Cerebellum (tissue), 4 donors: ENCODE measurements at places on chromosomes 6 and 20.

DNA sequence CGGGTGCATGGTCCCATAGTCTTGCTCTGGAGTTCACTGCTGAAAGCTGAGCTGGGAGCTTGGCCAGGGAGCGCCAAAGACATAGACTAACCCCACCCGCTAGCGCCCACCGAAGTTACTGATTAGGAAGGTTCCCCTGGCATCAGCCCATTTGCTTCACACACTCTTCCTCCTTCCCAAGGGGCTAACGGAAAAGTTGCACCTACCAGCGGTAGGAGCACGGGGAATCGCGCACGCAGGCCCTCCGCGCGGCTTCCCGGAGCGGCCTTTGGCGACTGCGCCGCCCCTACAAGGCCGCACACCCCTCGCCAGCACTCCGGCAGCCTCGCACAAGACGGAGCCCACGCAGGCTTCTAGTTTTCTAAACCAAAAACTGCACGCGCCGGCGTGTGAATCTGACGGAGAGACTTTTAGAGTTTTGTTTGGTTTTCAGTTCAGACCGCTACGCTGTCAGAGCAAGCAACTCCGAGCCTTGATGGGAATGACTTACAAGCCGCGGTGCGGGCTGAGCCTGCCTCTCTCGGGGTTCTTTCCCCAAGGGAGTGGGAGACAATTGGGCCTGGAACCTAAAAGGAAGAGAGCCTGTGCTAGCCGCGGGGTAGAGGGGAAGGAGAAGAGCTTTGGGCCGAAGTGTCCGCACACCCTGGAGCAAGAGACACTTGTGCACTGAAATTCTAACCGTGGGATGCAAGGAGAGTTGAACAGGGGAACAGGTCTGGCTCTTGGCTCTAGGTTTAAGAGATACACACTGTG is 891 bp upstream of the POU3F2 start:
- DNase-seq: no peak

DNA sequence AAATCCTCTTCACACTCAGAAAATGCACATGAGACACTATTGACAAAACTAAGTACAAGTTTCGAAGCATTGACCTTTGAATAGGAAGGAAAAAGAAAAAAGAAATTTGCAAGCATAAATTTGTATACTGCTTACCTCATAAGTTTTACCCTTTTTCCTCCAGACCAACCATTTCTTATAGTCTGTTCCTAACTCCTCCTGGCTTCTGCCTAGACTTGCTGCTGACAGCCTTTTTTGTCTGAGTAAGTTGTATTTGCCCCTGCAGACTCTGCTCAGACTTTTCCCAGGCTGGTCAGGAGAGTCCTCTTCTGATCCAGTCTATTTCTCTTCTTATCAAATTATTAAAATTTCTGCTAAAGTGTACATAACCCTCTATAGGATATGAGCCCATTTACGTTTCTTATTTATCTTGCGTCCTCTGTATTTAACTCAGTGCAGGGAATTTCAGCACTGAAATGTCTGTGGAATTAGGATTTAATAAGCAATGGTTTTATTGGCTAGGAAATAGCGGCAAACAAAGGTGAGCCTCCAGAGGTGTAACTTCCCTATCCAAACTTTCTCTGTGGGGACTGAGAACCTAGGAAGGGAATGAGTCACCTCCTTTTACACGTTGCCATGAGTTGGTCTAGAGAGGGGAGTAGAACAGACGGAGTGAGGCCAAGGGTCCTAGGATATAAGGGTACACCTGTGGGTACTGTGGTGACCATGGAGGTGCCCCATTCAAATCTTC is 207.1 kb upstream of the MARCKS start:
- no peak for DNase-seq

DNA sequence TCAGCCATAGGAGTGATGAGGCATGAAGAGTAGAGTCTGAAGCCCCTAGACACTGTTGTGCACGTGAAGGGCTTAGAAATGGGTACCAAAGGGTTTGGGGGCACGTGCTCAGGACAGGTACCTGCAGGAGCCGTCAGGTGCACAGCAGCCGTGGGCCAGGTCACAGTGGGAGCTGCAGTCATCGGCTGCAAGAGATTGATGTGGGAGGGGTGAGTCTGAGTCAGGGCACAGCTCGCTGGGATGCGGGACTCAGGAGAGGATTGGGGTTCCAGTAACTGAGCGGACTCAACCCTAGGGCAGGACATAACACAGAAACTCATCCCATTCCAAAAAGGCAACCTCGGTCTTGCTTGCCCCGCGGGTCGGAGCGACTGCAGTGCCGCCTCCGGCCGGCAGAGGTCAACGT is 1.1 kb downstream of the DLK2 start:
- no peak for DNase-seq

DNA sequence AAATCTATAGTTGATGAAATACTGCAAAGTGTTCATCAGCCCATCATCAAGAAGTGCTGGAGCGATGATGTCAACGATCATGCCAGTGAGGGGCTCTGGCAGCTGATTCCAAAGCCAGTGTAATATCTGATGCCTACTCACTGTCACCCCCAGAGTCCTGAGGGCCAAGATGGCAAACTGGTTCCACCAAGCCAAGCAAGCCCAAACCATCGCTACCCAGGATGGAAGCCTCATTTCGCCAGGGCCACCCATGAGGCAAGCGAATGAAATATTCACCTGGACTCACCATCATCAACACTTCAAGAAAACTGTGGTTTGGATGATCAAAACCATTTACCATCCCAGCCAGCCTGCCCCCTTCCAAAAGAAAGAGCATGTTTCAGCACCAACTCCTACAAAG is 76.5 kb downstream of the GNAS-AS1 start:
- DNase-seq: no peak

- DNase-seq: no peak
Measured at GRCh38 chr20:50957276-50957675, 1.1 kb downstream of the DPM1 start.

- DNase-seq: no peak
Measured at GRCh38 chr20:34621383-34622367, 55.2 kb downstream of the PIGU start.

DNA sequence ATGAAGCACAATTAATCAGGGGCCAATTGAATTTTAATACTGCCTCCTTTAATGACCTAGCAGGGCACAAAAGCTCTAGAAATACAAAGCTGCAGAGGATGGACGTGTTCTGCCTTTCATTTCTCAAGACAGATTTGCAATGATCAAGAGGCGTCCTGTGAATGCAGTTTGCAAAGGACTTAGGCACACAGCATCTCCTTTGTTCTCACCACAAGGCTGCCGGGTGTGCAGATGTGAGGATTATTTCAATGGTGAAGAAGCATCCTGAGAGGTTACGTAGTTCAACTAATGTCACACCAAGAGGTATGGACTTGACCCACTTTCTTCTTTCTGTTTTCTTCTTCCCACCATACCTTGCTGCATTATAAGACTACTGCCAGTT is 42.9 kb upstream of the SPTLC3 start:
- no peak for DNase-seq
